Activated CD4-positive, CD25-positive, alpha-beta regulatory T cell (primary cell): ENCODE measurements at places on chromosomes 2 and 18.

DNA sequence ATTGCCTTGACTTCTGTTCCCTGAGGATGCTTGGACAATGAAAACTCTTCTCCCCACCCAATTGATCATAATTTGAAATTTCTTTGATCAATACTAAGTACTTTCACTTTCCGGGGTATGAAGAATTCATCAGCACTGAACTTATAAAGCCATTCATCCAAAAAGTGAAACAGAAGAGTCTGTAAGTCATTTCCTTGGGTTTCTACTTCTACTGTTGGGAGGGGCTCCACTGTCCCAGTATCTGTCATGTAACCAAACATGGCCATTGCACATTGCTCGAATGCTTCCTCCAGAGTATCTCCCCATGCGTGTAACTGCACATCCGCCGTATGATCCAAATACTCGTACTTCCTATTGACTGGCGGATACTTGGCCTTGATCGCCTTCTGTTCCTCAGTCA, 30.3 kb downstream of the NCL start:
- DNase-seq, result no peak

GRCh38 chr18:36476433-36476832, 178.9 kb downstream of the FHOD3 start:
- DNase-seq, result no peak

- no peak for DNase-seq
These were observed 318.9 kb upstream of the RND3 start for GRCh38 chr2:150806336-150806735.

- DNase-seq, result no peak
These were observed 397.6 kb upstream of the LRATD1 start for GRCh38 chr2:14234911-14235310.

- no peak for DNase-seq
These were observed 6.3 kb upstream of the SCYGR8 start for GRCh38 chr2:227739351-227739750.
